Right kidney (tissue), 9 donors: ENCODE measurements at places on chromosomes 3 and 15.

DNA sequence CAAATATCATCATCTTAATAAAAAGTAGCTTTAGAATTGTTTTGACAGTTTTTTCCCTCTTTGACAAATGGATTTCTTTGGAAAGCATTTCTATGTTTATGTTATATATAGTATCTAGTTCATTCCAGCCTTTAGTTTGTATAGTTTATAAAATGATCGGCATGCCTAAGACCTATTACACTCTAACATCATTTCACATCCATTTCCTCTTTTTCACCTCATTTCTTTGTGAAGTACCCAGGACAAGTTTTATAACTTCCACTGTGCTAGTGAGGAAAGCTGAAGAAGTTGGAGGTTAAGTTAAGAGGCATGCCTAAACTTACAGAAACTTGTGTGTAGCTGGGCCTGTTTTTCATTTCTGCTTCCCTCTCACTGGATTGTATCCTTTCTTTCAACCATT lies 178.4 kb downstream of the TP63 start:
- no peak for DNase-seq

DNA sequence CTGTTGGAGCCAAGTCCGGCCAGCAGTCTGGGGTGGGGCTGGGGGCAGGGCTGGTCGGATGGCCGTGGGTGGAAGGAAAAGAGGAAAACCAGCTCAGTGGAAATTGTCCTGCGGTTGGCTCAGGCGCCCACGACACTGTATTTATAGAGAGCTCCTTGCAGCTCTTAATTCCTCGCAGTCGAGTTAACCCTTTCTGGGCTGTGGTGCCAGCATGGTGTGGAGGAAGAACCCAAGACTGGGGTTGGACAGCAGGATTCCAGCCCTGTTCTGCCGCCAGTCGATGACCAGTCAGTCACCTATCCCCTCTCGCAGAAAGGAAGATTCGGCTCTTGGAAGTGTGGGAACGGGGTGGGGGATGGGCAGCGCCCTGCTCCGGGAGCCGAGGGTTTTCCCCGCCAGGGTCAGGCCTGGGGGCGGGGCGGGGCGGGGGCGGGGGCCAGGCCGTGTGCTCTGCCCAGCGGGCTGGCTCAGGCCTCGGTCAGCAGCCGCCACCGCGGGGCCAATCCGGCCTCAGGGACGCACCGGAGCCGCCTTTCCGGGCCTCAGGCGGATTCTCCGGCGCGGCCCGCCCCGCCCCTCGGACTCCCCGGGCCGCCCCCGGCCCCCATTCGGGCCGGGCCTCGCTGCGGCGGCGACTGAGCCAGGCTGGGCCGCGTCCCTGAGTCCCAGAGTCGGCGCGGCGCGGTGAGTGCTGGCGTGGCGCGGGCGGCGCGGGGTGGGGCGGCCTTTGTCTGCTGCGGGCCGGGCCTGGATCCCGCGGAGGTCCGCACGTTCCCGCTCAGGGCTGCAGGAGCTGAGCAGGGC lies at the start of gene CD276:
Gene CD276, plus strand, starts transcription at position 607 of the 804 bp plus-strand sequence. CDS start 15,257 bp downstream, outside the sequence.
- peak; percentile 79 for DNase-seq

GRCh38 chr3:50303013-50303815 lies at the start of gene HYAL1:
TSS of gene HYAL1 (minus strand) at chr3:50303574. CDS start at chr3:50302956, 618 bp downstream.
- peak; percentile 59 for DNase-seq

GRCh38 chr15:34847598-34847997 lies 52.2 kb upstream of the ACTC1 start:
- DNase-seq = no peak

GRCh38 chr3:13710251-13710650 lies 161.3 kb downstream of the FBLN2 start:
- DNase-seq = no peak

DNA sequence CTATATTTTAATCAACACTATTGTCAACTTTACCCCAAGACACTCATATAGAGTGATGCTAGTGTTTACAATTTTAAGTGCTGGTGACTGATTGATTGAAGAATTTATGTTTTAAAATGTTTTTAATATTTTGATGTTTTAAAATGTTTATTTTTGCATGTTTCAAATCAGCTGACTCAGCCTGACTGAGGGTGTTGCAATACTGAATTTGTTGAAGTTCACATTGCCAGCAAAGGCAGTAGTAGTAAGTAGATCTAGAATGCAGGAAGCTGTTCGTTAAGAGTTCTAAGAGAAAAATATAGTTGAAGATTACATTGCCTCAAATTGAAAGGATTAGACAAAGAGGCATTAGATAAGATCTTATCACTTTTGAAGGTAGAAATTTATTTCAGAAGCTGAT lies 977.6 kb downstream of the IGSF11 start:
- DNase-seq = no peak

DNA sequence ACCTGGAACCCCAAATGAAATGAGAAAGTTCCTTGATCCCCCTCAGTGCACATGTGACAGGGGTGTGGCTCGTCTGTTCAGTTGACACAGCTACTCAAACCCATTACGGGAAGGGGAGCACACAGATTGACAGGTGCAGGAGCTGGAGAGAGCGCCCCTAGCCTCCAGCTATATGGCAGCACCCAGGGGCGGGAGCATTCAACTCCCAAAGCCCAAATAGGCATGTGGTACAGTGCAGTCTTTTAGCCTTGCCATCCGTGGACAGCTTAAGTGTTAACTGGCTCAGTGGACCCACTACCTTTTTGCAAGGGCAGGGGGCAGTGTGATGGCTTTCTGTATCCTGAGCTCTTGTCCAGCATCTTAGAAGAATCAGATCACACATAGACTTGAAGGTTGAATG lies 1374.2 kb upstream of the ALCAM start:
- DNase-seq = no peak

GRCh38 chr3:52874864-52875587 lies 22.3 kb downstream of the STIMATE start:
- no peak for DNase-seq

DNA sequence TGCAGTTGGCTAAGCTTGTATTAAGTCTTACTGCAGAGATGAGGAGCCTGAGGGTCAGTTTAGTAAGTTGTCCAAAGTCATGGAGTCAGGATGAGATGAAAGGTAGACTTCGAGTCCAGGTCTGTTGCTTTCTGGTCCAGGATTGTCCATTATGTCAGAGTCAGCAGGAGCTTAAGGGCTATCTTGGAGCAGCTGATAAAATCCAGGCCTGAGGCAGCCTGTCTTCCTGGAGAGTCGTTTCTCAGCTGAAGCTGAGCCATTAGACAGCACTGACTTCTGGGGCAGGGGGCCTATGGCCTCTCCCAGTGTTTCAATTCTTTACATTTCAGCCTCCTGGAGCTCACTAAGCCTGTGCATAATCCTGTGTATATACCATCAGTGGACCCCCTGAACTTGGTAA lies 219.5 kb upstream of the GAP43 start:
- no peak for DNase-seq

GRCh38 chr3:67289626-67290025 lies 291.5 kb downstream of the KBTBD8 start:
- no peak for DNase-seq

DNA sequence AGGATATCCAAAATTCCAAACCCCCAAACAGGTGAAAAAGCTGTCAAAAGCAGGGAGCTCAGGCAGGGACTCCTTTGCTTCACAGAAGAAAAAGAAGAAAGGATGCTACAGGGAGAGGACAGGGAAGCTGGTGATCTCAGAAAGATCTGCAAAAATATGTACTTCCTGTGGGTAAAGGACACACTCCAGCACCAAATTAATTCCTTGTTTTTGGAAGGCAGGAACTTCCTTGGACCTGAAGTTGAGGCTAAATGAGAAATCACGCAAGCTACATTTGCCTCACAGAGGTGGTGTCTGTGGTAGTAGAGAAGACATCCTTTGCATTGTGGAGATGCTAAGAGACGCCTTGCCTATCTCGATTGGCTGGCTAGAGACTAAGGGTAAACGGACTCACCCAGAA lies 26.7 kb upstream of the ANPEP start:
- DNase-seq = no peak
